ENCODE measurements at places on chromosomes 5 and 9.

DNA sequence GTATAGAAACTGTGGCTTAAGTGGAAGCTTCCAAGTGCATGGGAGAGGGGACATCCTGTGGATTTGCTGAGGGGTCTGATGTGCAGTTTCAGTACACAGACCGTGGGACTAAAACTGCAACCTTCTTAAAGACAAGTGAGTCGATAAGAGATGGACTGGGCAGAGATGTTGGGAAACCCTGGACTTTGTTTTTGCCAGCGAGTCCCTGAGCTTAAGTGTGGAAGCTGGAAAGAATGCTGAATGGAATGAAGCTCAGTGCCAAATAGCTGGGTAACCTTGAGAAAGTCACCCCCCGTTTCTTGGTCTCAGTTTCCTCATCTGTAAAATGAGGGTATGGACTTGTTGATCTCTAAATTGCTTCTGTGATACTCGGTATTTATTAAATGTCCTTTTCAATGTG lies 37.3 kb upstream of the KLF9 start:
- no peak for DNase-seq

GRCh38 chr9:129141066-129142041 lies 30.1 kb downstream of the PTPA start:
- no peak for DNase-seq

DNA sequence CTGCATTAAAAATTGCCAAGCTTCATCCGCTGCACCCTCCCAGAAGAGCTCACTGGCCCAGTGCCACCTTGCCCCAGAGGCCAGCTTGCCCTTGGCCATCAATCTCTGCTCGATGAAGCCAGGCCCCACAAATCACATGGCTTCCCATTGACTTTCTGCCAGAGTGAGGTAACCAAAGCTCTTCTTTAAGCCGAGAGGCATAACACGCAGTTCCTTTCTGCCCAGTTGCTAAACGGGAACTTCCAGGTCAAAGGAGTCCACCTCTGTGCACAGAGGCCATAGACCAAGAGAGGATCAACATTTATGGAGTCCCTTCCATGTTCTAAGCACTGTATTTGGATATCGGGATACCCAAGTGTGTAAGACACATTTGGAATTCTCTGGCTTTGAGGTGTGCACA lies 208.8 kb downstream of the KIF4B start:
- no peak for DNase-seq

DNA sequence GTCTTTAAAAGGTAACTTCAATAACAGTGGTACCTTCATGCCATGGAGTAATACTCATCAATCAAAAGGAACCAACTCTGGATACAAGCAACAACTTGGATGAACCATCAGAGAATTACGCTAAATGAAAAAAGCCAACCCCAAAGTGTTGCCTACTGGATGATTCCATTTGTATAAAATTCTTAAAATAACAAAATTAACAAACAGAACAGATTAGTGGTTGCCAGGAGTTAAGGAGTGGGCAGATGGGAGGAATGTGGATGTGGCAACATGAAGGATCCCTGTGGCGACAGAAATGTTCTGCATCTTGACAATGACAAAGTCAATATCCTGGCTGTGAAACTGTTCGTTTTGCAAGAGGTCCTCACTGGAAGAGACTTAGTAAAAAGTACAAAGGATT lies 50.5 kb downstream of the SPTLC1 start:
- DNase-seq = no peak

- DNase-seq = no peak
These were observed 23.2 kb downstream of the SLC46A2 start for GRCh38 chr9:112867275-112867991.

- peak; percentile 74 for DNase-seq
These were observed at the start of gene BNC2 for GRCh38 chr9:16870596-16871335. TSS of gene BNC2 (minus strand) at chr9:16870670. CDS start at chr9:16870648, 22 bp downstream.

DNA sequence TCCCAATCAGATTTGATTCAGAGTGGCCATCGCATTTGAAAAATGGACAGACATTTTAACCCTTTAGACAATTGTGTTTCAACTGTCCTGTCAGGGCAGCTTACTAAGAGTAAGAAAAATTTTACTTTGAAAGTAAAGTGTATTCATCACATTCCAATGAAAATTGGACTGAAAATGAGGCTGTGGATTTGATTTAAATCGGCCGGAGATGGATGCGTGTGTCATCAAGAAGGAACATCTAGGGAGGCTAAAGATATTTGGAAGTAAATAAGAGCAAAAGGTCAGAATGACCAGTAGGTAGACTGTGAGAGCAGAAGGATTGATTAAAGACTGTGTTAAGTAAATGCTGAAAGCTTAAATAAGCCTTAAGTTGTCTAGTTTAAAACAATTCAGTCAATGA lies 1.5 kb downstream of the ZCCHC7 start:
- DNase-seq = no peak

GRCh38 chr5:147912011-147912410 lies 5.7 kb upstream of the C5orf46 start:
- DNase-seq = no peak

All from renal pelvis (tissue), 12 donors.